ENCODE measurements at places on chromosomes 7 and 10.

DNA sequence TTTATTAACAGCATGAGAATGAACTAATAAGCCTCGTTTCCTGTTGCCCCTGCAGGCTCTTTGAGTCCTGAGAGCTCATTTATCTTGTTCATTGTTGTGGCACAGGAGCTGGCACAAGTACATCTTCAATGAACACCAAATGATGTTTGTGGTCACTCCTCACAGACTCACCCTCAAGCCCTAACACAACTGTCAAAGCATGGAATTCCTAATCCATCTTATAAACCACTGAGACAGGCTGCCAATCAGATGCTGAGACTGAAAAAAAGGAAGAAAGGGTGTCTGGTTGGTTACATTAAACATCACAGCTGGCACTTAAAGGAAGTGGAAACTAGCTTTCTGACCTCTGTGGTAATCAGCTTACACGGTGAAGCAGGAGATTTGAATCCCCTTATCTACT is 7.7 kb upstream of the CCDC172 start:
- DNase-seq, result no peak

DNA sequence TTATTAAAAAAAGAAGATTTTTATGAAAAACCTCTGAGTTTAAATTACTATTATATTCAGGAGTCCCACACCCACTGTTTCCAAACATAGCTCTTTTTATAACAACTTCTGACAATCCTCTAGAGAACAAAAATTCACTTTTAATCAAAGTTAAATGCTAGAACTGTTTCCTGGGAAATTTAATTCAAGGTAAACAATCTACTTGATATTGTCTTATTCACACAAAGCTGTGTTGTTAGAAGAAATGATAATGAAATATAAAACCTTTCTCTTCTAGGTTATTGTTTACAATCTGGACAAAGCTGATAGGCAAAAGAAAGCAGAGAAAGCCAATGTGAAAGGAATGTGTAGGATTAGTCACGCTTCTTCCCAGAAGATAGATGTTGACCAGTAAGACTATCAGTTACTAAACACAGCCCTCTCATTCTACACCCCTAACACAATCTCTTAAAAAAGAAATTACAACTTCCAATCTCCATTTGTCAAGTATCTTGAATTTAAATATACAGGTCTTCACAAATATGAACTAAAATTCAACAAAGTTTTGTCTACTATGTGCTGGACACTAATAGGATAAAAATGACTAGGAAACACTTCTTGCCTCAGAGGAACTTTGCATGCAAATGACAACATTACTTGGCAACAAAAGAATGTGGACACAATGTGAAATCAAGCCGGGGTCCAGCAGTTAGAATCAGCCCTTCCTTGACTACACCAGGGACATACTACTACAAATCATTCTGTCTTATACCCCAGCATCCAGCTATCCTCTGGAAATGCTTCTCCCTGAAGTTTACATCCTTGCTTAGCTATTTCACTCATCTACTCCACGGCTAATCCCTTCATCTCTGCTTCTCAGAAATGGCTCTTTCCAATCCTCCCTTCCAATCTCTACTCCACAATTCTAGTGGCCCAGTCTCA is 123.7 kb downstream of the IMMP2L start:
- no peak for DNase-seq

GRCh38 chr7:78780560-78780959 is 672.9 kb downstream of the MAGI2 start:
- DNase-seq, result no peak

- DNase-seq, result no peak
Observed at GRCh38 chr10:86785037-86785436, 28.6 kb downstream of the BMPR1A start.

- DNase-seq, result peak; percentile 48
Observed at GRCh38 chr7:27840313-27840712, 100.4 kb downstream of the TAX1BP1 start.

DNA sequence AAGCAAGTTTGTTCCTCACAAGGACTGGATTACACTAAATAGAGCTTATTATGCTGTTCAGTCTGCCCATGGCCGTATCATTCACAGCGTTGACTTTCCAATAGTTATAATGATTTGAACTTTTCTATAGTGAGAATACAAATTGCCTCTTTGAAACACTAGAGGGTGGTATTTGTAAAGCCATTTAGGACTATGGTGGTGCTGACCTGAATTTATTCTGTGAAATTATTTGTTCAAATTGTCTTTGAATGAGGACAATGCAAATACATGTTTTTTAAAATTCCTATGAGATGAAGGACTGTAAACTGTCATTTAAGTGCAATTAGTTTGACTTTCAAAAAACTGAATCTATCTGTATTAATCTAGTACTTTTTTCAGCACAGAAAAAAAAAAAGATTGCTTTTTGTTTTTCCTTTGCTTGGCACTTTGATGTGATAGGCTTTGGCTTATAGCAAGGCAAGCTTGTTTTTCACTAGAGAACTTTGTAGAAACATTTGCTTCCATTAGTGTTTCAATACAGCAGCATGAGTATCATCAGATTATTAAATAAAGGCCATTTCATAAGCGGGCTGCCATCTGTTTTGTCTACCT is 122.7 kb upstream of the TMEM229A start:
- no peak for DNase-seq

DNA sequence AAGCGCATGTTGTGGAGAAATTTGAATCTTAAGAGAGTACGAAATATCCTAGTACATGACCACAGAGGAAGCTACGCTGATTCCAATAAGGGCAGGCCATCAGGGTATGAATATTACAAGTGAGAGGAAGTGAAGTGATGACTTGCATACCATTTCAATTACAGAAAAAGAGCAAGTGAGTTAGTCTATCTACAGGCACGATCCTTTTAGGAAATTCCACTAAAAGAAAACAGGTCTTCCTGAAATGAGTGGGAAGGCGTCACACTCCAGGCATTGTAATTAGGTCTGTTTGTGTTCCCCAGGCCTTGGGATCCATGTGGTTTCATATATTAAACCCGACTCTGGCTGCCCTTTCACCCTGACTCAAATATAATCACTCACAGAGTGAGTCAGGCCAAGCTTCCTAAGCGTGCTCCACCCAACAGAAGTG is 152.5 kb downstream of the SEMA3A start:
- DNase-seq, result no peak

DNA sequence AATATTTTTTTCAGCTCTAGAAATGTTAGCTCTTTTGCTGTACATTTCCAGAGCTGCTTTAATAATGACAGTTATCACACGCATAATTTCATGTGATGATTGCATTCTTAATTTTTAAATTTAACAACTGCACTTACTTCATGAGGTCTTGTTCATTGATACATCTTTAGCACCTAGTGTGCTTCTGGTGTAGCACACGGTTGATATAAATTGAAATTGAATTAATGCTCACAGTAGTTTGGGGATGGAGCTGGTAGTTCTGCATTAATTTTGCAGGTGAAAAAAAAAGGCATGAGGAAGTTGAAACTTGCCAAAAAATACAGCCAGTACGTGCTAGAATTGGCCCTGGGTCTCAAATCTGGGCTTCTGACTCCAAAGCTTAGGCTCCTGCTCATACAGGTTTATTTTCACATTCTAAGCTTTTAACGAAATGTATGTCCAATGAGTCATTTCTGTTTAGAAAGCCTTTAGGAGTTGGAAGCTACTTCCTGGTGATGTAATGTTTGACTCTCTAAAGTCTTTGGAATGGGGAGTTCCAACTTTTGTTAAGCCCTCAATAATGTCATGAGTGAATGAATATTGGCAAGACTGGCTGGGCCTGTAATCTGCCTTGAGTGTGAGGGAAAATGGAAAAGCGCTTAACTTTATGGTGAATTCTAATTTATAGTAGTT is 62.5 kb downstream of the DAGLB start:
- DNase-seq, result no peak

GRCh38 chr7:77904252-77904651 is 105.7 kb downstream of the PHTF2 start:
- DNase-seq, result no peak

- DNase-seq, result no peak
Observed at GRCh38 chr10:110324805-110325280, 20.1 kb upstream of the SMNDC1 start.

GRCh38 chr10:61397175-61397986 is 55.8 kb downstream of the TMEM26 start:
- DNase-seq, result no peak

DNA sequence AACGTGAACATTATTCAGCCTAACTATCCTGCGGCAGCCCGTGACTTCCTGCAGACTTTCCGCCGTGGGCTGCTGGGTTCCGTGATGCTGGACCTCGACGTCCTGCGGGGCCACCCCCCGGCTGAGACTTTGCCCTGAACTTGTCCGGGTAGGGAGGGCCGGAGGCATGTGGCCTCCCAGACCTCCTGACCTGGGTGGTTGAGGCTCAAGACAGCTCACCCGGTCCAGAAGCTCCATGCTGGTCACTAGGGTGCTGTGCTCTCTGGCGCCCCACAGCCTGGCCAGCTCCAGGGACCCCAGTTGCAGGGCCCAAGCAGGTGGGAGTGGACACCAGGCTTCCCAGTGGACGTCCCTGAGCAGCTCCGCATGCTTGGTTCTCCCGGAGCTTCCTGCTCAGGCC is 4.4 kb downstream of the SPRN start:
- DNase-seq, result no peak

DNA sequence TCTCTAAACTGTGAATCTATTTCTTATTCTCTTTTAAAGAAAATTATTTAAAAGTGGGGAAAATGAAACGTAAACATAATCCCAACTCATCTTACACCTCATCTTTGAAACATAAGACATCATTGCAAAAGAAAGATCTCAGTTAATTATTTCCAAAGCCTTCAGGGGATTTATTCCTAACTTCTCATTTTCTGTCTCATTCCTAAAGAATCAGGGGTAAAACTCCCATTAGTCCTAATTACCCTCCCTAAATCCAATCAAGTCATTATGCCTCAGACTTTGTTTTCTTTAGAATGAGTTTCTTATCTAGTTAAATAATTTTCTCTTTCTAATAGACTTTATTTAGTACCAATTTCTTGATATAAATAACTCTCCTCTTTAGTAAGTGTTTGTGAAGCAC is 39.7 kb upstream of the JCAD start:
- DNase-seq, result no peak

- DNase-seq, result no peak
Observed at GRCh38 chr10:99685597-99685967, 26.3 kb downstream of the ENTPD7 start.

DNA sequence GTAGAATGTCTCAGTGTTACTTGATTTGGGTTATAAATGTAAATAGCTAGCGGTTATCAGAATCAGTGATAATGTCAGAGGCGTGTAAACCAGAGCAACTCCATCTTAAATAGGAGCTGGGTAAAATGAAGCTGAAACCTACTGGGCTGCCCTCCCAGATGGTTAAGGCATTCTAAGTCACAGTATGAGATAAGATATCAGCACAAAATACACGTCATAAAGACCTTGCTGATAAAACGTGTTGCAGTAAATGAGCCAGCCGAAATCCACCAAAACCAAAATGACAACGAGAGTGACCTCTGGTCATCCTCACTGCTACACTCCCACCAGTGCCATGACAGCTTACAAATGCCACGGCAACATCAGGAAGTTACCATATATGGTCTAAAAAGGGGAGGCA is 172.3 kb downstream of the CHRM2 start:
- DNase-seq, result no peak

DNA sequence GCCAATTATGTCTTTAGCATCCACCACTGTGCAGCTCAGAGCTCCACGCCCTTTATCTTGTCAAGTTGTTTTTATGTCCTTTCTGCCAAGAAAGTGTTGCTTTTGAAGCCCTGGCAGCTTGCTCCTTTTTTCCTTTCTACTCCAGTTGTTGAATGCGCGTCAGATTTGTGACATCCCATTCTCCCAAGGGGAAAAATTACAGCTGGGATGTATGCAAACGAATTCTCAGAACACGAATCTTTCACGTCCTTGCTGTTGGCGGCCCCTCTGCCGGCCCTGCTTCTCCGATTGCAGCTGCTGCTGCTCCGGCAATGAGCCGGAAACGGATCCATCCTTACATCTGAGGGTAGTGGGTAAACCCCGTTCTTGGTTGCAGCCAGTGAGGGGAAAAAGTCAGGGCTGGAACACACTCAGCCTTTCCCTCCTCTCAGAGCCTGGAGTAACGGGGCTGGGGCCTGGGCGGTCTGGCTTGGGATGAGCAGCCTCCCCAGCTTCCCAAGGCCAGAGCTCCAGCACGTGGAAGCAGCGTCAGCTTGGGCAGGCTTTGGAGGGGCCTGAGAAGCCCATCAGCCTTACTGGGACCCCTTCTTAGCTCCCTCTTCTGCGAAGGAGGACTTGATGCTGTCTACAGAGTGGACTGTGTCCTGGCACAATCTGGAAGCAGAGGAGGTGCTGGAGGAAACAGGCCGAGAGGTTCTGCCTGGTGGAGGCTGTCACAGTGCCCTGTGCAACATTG is 79.0 kb upstream of the CHST15 start:
- no peak for DNase-seq

DNA sequence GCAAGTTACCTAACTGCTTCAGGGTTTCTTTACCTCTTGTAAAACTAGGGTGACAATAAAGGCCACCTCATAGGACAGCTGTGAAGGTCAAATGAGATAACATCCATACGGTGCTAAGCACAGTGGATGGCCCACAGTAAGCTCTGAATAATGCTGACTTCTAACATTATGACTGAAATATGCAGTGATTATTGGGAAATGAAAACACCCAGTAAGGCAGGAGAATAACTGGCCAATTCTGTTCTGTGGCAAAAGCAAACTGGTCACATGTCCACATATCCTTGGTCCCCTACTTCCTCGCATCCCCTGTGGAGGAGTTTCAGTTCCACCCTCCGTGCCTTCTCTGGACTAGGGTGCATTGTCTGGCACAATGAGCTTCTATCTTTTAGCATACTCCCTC is 1.4 kb downstream of the CUBN start:
- no peak for DNase-seq

DNA sequence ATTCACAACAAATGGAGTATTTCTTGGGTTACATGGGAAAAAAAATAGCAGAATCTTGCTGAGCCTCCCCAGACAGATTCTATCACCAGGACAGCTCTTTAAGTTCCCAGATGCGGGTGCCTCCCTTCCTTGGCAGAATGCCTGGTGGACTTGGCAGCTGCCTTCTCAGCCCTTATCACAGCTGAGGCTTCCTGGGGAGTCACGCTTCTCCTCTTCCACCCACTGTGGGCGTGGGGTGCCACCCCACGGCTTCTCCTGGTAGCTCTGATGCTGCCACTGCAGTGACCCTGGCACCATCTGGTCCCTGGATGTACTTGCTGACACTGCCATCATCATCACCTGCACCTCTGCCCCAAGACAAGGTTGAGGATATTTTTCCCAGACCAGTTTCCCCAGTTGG is 16.2 kb upstream of the NME8 start:
- DNase-seq, result no peak

- DNase-seq, result no peak
Observed at GRCh38 chr7:116932566-116932965, 20.7 kb upstream of the ST7 start.

GRCh38 chr7:116727432-116728009 is 55.5 kb downstream of the MET start:
- DNase-seq, result no peak

GRCh38 chr7:149826344-149827088 is 11.7 kb upstream of the ZNF862 start:
- DNase-seq, result no peak

Measured in activated naive CD4-positive, alpha-beta T cell treated with Interleukin-2 at 50 U/mL for 16 hours (primary cell).